Liver (tissue), 10 donors: ENCODE measurements at places on chromosomes 16 and 17.
A peak's percentile ranks its signal among the peaks of the same experiment; 100 is the strongest.

- no peak for DNase-seq
Measured at GRCh38 chr16:79411357-79411756, 189.2 kb downstream of the MAF start.

GRCh38 chr16:58419241-58419990 lies 27.1 kb downstream of the GINS3 start:
- no peak for DNase-seq

- no peak for DNase-seq
Measured at GRCh38 chr17:78130437-78131101, at the start of gene TMC8. TSS of gene TMC8 (plus strand) at chr17:78130771. CDS start at chr17:78131589, 818 bp downstream.

GRCh38 chr16:65740711-65741110 lies 618.8 kb upstream of the CDH11 start:
- DNase-seq, result no peak

DNA sequence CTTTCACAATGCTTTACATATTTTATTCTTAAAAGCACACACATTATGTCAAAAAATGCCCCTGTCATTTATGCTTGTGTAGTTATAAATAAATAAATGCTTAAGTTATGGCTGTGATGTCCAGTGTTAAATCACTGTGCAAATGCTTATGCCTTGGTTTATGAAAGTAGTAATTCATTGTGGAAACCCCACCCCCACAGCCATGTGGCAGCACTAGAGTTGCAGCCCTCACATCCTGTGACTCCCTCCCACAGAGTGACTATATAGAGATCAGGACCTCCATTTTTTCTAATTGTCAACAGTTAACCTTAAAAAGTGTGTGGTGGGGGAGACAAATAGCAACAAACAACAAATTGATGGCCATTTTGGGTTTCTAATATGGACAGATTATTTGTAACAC lies 2.4 kb downstream of the SKAP1 start:
- no peak for DNase-seq

- DNase-seq, result no peak
Measured at GRCh38 chr17:2462481-2462880, 49.2 kb downstream of the METTL16 start.

- no peak for DNase-seq
Measured at GRCh38 chr17:61385577-61386236, 13.9 kb upstream of the TBX2 start.

GRCh38 chr16:87468550-87468949 lies 24.3 kb downstream of the ZCCHC14 start:
- no peak for DNase-seq

DNA sequence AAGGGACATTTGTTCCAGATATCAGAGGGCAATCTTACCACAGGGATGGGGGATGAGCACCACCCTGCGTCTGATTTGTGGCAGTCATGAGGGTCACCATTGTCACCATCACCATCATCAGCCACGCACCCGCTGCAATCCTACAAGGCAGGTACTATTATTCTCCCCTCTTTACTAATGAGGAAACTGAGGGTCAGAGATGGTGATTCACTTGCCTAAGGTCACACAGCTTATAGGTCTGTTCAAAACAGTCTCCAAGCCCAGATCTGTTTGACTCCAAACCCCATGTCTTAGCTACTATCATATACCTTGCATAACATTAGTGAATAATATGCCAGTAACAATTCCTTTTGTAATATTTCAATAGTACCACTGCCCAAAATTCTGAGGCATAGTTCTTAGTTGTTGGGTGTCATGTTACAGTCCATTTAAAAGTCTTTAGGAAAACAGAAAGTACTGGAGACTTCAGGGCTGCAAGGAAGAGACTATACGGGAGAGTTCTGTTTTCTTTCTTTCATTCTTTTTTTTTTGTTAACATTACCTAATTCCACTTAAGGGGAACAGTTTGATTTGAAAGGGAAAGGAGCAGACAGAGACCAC lies 166.4 kb downstream of the C16orf95 start:
- DNase-seq, result no peak

DNA sequence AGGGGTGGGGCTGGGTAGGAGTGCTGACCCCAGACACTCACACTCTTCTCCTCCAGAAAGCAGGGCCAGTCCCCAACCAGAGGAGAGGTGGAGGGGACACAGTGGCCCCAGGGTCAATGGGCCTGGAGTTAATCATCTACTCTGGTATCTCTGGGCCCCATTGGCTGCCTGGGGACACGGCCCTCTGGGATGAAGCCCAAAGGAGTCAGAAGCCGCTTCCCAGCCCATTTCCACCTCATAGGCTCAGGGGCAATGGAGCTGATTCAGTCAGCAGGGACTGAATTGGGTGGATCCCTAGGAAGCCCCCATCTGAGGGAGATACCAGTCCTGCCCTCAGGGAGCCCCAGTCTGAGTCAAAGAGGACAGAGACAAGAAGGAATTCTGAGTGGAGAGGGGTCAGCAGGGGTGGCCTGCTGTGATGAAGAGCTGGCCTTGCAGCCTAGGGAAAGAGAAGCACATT lies 2.9 kb upstream of the NAGS start:
- DNase-seq, result peak; percentile 70

- DNase-seq, result no peak
Measured at GRCh38 chr17:48505788-48506187, 25.0 kb downstream of the HOXB1 start.

DNA sequence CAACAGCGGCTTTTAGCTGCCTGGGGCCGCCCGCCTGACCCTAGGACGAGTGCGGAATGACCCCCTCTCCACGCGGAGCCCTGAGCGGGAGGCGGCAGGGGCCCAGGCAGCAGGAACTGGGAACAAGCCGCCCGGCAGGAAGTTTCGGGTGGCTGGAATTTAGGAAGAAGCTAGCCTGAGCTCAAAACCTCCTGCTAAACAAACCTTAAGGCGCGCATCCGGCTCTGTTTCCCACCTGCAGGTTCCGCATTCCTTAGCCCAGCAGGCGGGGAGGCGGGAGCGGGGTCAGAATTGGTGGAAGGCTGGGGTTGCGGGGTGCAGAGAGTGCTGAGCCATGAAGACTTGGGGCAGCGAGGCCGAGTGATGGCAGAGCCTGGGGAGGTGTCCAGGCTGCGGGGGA lies 813.9 kb downstream of the KCNJ18 start:
- DNase-seq, result no peak

DNA sequence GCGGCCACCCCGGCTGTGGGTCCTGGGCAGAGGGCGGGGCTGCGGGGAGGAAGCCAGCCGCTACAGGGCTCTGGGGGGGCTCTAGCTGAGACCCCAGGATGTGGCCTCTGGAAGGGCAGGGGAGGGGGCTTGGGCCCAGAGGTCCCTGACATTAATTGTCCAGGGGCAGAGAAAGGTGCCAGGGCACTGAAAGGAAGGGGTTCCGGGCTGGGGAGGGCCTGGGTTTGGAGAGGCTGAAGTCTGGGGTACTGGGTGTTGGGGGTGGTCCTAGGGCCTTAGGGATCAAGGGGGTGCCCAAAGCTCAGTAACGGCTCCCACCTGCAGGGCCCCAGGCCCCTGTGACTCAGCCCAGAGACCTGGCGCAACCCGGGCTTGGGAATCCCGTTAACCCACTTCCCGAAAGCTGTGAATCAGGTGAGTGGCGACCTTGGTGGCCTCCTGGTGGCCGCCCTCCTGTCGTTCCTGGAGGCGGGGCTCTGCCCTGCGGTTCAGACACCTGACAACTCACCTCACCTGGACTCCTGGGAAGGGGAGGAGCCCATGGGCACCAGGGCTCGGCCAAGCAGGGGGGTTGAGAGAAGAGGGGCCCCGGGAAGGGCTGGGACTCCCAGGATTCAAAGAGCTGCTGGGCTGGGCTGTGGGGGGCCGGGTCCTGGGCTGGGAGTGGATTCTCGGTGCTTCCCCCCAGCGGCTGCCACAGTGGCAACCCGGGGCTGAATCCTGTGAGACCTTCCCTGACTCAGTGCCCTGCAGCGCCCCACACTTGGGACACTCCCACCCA lies 465 bp upstream of the PRSS22 start:
- no peak for DNase-seq

GRCh38 chr17:41278176-41278955 lies 2.9 kb downstream of the KRTAP9-7 start:
- DNase-seq, result no peak

DNA sequence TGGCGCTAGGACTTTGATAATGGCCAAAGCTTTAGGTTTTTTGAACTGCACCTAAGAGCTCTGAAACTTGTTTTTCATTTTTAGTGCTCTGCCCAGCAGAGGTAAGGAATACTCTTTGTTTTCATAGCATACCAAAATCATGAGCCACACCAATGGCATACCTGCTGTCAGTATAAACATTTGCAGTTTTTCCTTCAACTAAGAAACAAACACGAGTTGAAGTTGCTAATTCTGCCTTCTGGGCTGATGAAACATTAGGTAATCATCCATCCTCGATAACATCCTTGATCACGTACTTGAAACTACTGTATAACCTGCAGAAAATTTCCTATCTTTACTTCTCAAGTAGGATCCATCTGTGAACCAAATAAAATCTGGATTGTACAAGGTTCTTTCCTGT lies 20.6 kb upstream of the B4GALNT2 start:
- no peak for DNase-seq

GRCh38 chr17:4247971-4248388 lies 15.8 kb downstream of the ANKFY1 start:
- no peak for DNase-seq

DNA sequence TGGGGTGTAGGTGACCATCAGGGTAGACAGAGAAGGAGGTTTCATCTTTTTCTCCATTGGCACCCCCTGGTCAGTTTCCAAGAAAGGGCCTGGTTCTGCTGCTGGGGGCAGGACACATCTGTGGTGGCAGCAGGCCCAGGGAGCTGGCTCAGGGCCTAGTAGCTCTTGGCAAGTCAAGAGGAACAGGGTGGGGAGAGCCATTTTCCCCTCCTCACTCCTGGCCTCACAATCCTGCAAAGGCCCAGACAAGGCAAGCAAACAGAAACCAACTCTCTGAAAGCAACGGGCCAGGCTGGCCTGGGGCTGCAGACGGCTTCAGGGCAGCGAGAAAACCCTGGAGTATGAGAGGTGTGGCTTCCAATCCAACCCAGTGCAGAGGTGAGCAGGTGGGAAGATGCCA lies 192.9 kb upstream of the DYNLRB2 start:
- DNase-seq, result no peak

GRCh38 chr17:10155371-10156076 lies 42.9 kb downstream of the GAS7 start:
- no peak for DNase-seq

GRCh38 chr17:74045608-74046280 lies 157.7 kb upstream of the RPL38 start:
- no peak for DNase-seq

- DNase-seq, result peak; percentile 40
Measured at GRCh38 chr16:9047689-9048301, 43.6 kb upstream of the HAPSTR1 start.

DNA sequence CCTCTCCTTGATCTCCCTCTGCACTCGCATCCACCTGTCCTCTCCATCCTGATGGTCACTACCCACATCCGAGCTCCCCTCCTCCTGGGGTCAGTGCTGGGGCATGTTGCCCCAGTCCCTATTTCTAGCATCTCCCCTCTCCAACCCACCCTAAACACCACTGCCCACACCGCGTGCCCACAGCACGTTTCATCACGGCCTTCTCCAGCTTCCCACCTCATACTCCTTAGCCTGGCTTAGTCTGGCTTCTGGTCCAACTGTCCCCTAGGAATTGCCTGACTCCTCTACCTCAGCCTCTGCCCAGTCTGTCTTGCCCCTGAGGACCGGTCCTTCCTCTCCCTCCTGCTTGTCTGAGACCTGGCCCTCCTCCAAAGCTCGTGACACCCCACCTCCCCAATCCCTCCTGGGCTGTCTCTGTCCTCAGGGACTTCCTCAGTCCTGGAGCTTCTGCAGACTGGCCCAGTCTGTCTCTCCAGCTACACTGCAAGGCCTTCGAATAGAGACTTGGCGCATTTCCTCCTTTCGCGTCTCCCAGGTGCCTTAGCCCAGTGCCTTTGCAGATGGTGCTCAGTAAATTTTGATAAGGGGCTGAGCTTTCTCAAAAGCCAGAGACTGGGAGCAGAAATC lies 4.9 kb downstream of the ALOX15 start:
- no peak for DNase-seq

- DNase-seq, result no peak
Measured at GRCh38 chr16:53643474-53643873, 60.2 kb downstream of the RPGRIP1L start.

GRCh38 chr17:74972973-74973328 lies 392 bp upstream of the HID1 start:
- no peak for DNase-seq

- DNase-seq, result no peak
Measured at GRCh38 chr16:83143788-83144187, 517.0 kb downstream of the CDH13 start.

DNA sequence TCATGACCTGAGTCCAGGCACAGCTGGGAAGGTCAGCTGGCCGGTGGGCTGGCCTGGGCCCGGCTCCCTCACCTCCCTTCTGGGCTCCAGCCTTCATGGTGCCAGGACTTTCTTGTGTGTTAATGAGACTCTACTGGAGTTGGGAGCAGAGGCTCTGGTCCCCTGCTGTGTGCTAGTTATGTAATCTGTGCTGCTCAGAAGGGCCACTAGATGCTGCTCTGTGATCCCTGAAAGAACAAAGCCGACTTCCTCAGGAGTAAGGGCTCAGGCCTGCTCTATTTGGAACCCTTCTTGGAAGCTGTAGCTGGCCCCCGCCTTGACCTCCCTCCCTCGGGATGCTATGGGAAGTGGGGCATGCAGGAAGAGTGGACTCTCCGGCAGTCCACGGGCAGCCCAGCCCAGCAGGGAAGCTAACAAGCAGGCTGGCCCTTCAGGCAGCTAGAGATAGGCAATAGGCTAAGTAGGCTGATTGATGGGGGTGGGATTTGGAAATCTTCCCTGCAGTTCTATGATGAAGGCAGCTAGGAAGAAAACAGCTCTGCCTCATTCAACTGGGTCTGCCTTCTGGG lies 3.3 kb upstream of the CDK5R1 start:
- no peak for DNase-seq

DNA sequence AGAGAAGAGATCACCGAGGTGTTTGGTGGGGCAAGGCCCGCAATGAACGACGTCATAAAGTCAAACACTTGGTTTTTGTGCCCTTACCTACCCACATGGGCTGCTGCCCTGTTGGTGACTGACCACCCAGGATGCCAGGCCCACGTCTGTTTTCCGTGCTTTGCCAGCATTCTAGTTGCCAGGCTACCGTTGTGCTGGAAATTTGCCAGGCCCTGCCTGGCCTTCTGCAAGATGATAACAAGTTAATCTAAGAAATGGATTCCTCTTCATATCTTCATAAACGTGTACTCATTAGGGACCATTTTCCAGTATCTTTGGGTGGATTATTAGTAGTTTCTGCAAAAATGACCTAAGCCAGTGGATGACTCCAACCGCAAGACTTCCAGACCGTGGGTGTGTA lies 35.4 kb downstream of the SLC6A4 start:
- DNase-seq, result no peak

DNA sequence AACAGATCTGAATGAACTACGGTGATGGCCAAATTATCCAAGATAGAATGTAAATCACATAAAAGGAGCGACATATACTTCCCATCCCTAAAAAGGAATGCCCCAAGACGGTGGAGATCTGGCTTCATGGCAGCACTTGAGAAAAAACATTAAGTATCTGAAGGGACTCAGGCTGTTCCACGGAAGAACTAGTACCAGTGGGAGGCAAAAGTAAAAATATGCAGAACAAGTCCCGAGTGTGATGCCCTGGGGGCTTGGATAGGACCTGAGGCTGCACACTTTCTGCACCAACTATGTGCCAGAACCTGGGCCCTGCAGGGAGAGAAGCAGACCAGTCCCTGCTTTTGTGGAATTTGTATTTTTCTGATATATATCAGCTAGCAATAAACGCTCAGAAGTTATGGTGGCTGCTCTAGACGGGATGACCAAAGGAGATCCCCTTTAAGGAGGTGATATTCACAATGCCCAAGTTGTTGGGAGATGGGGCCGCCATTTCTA lies 539 bp upstream of the CKLF start:
- no peak for DNase-seq
